GDM1 (cell line): ENCODE measurements at places on chromosomes 7 and 10.

DNA sequence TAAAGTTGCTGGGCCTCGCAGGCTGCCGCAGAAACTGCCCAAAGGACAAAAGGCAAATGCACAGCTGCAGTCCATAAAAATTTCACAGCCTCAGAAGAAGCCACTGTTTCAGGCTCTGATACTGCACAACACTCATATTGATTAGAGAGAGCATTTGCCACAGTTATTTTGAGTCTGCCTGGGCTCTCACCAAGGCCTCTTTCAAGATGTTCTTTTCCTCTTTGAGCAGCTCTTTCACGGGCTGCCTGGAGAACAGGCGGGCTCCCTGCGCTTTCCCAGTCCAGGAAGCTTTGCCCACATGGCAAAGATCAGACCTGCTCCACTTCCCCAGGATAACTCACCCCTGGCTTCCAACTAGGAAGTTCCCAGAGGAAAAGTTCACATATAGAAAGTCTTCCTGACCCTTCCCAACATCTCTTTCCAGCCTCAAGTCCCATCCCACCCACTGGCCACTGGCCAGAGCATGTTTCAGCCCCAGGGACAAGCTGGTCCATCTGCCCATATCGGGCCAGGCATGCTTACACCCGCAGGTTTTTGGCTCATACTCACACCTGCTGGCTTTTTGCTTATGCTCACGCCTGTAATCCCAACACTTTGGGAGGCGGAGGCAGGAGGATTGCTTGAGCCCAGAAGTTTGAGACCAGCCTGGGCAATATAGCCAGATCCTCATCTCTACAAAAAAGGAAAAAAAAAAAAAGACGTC lies 3.3 kb downstream of the SLIT1 start:
- no peak for DNase-seq

GRCh38 chr10:74675484-74675883 lies 150.9 kb upstream of the KAT6B start:
- no peak for DNase-seq

DNA sequence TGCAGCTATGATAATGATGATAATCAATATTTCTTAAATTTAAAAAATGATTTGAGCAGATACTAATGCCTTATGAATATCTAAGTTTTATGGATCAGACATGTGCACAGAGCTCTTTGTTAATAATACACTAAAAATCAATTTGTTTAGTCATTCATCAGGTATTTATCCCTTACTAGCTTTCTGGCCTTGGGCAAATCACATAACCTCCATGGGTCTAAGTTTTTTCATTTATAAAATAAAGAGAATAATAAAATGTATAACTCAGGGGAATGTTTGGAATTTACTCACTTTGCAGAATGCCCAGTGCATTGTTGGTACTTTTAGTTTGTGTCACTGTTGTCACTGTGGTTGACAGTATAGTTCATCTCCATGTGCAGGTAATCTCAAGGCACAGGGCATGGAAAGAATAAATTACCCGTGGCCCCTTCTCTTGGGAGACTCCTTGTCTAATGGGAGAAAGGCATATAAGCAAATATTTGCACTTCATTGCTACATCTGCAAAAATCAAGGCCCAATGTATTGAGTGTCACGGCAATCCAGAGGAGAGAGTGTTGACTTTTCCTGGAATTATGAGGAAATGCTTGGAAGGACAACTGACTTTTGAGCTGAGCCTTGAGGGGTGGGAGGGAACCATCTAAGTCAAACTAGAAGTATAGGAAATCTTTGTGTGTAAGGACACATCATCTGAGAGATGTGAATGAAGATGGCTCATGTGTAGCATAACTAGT lies 64.7 kb upstream of the CTTNBP2 start:
- DNase-seq: no peak

DNA sequence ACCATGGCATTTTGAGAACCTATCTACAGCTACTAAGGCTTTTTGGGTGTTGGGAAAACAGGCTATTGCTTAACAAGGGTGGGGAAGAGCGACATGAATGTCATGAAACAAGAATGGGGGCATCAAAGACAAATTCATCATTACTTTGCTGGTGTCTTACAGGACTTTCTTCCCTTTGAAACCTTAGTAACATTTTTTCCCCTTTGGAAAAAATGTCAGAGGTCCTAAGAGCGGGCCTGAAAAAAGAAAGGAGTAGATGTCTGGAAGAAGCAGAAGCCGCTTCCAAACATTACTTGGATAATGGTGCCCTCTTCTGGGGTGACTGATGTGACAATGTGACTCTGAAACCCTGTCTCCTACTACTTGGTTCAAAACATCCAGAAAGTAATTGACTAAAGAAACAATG lies 3.8 kb upstream of the DDX50 start:
- DNase-seq: peak; percentile 34

GRCh38 chr7:129332254-129333035 lies 101.8 kb upstream of the STRIP2 start:
- no peak for DNase-seq

- no peak for DNase-seq
Observed at GRCh38 chr7:19113855-19114550, 3.4 kb downstream of the TWIST1 start.

GRCh38 chr10:770975-771374 lies 81.5 kb upstream of the DIP2C start:
- DNase-seq: no peak

GRCh38 chr10:19728964-19729363 lies 87.3 kb upstream of the PLXDC2 start:
- no peak for DNase-seq

GRCh38 chr10:15427843-15428414 lies 56.8 kb upstream of the FAM171A1 start:
- DNase-seq: no peak

GRCh38 chr7:104992306-104992705 lies 21.7 kb upstream of the KMT2E start:
- no peak for DNase-seq

DNA sequence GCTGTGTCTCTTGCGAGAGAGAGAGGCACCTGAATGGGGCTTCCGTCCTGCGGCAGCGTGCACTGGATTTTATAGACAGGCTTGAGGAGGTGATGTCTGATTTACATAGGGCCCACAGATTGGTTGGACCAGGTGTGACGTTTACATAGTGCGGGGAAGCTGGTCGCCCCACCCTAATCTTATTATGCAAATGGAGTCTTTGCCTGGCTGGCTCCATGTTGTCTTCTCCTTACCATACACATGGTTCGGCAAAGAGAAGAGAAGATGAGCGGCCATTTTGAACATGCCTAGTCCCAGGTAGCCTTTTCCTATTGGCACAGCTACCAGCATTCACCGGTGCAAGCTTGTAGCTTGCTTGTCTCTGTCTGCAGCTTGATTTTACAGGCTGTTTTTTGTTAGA lies 238.5 kb upstream of the GALNT17 start:
- DNase-seq: no peak

DNA sequence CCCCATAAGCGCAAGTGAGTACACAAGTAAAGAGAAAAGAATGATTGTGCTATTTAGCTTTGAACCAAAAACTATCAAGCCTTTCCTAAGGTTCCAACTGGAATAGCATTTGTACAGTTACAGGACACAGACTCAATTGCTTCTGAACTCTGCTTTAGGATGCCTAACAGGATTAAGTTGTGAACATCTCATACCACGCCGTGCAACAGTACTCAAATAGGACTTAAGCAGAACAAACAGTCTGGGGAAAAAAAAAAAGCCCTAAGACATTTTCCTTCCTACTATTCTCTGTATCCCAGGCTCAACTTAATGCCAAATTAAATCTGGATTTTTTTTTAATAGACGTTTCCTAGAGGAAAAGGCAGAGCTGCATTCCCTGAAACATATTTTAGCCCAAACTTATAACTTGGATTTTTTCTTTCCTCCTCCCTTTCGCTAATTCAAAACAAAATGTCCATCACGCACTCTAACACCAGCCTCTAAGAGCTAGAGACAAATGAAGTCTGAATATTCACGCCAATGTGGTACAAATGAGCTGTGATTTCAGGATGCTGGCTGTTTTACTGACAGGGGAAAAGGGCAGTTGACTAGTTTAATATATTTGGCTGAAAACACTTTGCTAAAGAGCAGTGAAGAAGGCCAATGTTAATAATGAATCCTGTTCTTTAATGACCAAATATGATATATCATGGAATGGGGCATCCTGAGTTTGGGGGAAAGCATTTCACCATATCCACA lies 68.6 kb downstream of the CALD1 start:
- DNase-seq: no peak

- no peak for DNase-seq
Observed at GRCh38 chr10:59266321-59266720, 89.9 kb downstream of the PHYHIPL start.

DNA sequence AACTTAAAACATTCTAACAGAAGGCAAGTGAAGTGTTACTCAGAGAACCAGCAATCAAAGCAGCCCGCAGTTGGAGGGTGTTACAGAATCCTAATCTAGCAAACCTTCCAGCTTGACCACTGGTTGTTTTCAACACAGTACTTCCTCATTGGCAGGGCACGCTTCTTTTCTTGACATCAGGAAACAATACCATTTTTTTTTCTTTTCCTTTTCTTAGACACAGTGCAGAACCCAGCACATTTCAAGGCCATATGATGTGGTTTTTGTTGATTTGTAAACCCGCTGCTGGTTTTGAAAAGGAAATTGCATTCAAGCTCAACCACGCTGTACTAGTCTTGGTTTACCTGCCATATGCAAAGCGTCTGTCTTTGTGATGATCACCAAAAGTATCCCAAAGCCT lies 33.4 kb downstream of the RHOBTB1 start:
- no peak for DNase-seq

- no peak for DNase-seq
Observed at GRCh38 chr10:121188005-121188404, 336.8 kb downstream of the WDR11 start.

DNA sequence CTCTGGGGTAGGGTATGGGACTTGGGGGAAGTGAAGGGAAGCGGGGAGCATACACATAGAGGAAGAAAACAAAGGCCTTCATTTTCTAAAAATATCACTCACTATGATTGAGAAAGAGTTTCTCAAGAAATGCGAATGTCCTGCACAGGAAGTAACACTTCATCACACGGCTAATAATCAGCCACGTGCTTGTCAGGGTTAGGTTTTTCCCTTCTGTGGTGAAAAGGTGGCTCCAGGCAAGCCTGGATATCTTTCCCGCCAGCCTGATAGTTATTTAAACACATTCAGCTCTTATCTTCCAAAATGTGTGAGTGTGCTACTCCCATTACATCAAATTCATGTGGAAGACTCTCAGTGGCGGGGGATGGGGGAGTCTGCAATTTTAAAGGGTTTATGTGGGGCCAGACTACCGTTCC lies 166.4 kb upstream of the ADO start:
- DNase-seq: no peak

DNA sequence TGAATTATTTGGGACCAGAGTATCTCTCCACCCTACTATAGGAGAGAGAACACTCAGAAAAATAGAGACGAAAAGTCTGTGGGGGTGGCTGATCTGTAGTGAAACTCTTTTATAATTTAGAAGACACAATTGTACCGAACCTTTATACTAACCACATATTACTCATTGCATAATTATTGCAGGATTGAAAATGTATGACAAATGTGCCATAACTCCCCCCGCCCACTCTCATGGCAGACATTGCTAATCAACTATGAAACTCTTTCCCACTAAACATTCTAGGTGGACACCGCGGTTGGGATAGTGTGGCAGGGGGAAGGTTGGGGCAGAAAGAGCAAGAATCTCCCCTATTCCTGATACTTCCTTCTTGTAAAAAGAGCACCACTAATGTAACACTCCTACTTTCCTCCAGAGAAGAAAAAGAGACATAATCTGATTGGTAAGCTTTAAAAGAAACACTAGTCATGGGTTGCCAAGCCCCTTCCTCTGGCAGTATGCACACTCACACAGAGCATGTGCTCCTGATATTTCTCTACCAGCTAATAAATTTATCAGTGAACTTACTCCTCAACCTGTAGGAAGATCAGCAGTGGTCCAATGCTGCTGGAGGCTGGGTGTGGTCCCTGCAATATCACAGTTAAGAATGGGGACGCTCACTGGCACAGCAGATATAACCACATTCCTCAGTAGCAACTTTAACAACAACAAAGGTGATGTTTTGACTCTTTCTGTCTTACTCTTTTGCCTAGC lies 18.7 kb upstream of the ARID5B start:
- DNase-seq: no peak

DNA sequence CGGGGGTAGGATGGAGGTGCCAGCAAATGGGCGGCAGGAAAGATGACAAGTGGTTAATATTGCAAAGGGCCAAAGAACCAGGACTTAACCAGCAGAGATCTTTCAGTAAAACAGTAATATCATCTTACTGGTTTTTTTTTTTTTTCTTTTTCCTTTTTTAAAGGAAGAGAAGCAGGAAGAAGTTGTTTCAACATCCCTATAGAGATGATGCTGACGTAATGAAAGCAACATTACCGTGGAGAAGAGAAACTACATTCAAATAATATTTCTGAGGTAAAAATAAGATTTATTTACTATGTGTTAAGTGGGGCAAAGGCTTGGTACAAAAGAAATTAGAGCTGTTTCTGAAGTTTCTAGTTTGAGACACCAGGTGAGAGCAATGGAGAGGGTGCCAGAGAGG lies 11.0 kb downstream of the MINDY3 start:
- no peak for DNase-seq

GRCh38 chr10:50545846-50546245 lies 77.9 kb downstream of the SGMS1 start:
- no peak for DNase-seq

GRCh38 chr10:63896992-63897391 lies 375.8 kb downstream of the REEP3 start:
- DNase-seq: no peak

DNA sequence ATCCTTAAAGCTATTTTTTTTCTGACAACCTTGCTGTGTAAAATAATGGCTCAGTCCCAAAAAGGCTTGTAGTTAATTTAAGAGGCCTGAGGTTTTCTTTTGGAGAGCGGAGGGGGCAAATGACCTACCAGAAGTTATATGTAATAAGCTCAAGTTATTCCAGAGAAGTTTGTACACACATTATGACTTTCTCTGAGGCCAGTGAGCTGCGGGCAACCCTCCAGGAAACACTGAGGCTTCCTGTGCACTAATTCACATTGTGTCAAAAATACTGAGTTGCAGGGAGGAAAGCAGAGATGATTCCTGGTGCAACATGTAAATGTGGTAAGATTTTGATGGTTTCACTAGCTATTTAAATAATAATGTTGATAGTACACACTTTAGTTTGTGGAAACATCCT lies 188.6 kb downstream of the DIP2C start:
- peak; percentile 33 for DNase-seq

DNA sequence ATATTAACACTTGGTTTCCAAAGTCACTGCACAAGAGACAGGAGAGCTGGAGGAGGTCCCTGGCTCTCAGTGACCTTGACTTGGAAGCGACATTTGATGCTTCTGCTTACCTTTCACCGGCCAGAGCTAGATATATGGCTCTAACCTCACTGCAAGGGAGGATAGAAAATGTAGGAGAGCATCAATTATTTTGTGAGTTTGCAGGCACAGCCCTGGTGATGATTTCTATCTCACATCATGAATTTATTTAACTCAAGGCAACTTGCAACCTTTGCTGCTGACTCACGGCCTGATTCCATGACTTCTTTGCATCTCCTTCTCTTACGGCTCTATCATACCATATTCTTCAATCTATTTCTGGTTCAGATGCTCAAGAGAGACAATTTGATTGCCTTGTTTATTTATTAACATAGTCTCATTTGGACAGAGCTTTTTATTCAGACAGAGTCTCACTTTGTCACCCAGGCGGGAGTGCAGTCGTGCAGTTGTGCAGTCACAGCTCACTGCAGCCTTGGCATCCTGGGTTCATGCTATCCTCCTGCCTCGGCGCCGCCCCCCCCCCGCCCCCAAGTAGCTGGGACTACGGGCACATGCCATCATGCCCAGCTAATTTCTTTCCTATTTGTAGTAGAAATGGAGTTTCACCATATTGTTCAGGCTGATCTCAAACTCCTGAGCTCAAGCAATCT lies 196.0 kb downstream of the REEP3 start:
- no peak for DNase-seq
